ENCODE measurements at places on chromosomes 4 and X.
A peak's percentile ranks its signal among the peaks of the same experiment; 100 is the strongest.

GRCh38 chrX:134803060-134803459, 144.8 kb upstream of the PLAC1 start:
- no peak for DNase-seq

DNA sequence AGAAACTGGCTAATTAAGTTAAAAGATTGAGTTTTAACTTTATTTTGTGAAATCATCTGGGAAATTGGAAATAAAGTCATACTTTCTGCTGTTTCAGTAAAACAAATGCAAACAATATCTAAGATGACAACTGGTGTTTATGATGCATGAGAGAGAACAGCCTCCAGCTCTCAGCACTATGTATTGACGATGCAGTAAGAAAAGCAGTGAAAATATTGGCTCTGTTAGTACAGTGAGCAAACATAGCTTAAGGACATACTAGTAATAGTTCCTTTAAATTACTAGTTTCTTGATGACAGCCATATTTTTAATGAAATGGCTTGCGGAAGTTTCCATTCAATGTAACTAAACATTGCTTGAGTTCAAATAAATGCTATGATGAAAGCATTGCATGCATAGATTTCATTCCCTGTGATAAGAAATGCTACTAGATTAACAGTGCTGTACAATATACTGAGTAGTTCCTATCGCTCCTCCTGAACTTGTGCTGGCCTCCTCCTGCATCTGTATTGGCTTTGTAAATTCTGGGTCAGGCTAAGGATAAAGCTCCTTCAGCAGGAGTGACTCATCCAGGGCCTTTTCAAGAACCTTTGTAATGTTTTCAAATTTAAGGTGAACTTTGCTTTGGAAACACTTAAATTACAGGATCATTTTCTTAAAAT, 11.6 kb downstream of the ARHGAP24 start:
- no peak for DNase-seq

DNA sequence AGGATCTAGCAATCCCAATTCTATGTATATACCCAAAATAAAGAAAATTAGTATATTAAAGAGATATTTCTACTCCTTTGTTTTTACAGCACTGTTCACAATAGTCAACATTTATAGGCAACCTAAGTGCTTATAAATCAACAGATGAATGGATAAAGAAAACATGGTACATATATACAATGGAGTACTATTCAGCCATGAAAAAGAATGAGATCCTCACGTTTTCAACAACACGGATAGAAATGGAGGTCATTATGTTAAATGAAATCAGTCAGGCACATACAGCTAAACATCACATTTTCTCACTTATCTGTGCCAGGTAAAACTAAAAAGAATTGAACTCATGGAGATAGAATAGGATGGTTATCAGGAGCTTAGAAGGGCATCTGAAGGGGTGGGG, 45.6 kb upstream of the PABPC5 start:
- no peak for DNase-seq

GRCh38 chrX:111652719-111653118, 28.3 kb upstream of the ALG13 start:
- no peak for DNase-seq

- no peak for DNase-seq
These were observed 40.9 kb upstream of the ANXA3 start for GRCh38 chr4:78510681-78511080.

- no peak for DNase-seq
These were observed 184.8 kb downstream of the RAB28 start for GRCh38 chr4:13299343-13299742.

DNA sequence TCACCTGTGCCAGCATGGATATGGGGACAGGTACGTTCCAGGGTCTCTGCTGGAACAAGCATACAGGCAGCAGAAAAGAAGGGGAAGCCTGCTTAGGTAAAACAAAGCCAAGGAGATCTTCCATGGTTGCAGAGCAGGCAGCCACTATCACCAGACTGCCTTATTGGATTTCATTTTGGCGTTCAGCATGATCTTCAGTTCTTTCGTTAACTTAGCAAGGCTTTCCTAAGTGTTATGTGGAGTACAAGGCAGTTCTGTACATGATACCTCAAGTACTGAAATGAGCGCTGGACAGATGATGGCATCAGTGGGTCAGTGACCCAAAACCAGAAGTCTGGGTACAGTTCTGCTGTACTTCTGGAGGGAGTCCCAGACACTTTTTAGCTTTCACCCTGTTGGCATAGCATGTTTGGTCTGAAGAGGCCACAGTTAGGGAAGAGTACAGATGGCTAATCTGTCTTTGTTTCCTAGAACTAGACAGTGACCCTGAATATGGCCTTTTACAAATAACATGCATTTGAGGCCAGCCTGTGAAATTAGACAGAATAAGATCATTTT, 8.9 kb downstream of the SMIM20 start:
- DNase-seq, result no peak

GRCh38 chr4:153789741-153790499, 1.0 kb upstream of the SFRP2 start:
- DNase-seq, result no peak

DNA sequence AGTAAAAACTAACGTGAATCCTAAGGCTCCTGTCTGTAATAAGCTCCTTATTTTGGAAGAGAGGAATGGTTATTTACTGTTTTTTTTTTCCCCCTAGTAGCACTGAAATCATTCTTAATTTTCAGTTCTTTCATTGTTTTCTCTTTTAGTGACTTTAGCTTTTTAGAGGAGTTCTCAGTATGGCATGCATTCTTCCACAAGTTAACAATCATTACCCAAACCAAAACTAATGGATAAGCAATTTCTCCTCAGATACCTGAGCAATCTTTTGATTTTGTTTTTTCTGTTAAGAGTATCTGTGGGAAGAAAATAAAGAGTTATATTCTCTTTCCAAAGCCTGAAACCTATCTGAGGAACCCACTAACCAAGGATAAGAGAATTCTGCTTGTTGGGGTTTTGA, 16.7 kb upstream of the PPA2 start:
- DNase-seq, result no peak

DNA sequence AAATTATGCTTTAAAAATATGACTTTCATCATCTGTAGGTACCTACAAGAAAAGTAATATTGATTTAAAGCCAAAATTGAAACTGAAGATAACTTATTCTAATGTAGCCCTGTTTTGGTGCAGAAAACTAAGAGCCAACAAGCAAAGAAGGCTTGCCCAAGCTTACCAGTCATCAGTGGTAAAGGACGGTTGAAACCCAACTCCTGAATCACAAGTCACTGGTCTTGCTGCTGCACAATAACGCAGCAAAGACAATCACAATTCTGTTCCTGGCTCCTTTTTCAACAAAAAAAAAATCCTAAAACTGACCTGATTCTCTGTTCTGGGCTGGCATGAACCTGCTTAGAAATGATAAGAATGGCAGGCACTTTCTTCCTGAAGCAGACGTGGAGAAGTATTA, 34.5 kb downstream of the WDFY3 start:
- no peak for DNase-seq

GRCh38 chr4:105709081-105709450, 482 bp downstream of the GSTCD start:
- no peak for DNase-seq

GRCh38 chr4:78332976-78333375, 218.6 kb upstream of the ANXA3 start:
- no peak for DNase-seq

DNA sequence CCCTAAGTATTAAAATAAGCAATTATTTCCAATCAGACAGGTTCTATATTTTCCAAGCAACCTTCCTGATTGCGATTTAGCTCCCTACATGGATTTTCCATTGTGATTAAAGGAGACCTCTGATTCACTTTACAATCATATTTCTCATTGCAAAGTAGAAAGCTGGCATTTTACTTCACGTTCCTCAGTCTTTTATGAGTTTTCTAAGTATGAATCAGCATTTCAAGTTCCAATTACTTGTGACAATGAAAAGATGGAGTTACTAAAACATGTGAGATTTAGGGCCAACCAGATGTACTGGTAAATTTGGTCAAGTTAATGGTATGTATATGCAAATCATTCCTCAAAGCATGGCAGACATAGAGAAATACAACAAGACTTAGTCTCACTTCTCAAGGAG, 206.2 kb downstream of the KCNIP4 start:
- DNase-seq, result no peak

DNA sequence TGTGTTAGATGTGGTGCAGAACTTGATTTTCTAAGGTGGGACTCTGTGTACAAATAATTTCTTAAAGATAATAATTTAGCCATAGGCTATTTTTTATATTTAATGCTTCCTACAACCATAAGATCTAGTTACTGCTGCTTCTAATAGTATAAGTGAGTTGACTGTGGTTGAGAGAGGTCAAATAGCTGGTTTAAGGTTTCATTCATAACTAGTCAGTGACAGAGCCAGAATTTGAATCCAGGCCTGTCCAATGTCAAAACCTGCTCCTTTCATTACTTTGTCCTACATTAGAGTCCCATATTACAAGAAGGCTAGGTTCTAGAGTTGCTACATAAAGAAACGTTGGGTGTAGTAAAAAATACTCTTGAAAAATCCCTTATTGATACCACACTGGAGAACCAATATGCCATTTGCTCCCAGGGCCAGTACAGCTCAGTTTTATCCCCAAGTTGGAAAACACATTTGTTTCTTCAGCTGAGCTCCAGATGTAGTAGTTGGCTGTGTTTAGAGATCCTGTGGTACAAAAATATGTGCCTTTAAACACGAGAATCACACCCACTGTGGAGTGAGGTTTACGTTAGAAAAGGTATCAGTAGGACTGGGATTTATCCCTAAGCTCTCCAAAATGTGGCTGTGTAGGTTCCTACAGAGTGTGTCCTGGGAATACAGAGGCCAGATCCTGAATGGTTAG, 84.3 kb downstream of the REPS2 start:
- no peak for DNase-seq

DNA sequence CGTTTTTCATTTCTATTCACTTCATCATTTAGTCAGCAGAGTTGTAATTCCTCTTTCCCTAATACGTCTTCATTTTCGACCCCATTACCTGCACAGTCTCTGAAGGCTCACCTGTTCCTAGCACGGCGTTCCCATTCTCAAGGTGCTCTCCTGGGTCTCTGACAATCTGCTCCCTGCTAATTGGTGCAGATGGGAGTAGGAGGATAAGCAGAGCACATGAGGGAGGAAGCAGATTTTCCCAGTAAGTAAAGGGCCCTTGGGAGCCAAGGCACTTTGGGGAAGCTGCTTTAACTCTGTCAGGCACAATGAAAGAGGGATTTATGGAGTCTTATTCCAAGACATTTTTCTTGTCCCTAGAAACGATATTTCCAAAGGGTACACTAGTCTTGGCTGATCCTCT, 466.4 kb downstream of the STIM2 start:
- DNase-seq, result no peak

GRCh38 chr4:121462660-121463261, 81.9 kb upstream of the QRFPR start:
- peak; percentile 59 for DNase-seq

GRCh38 chr4:76867880-76868655, 29.9 kb downstream of the SOWAHB start:
- no peak for DNase-seq

DNA sequence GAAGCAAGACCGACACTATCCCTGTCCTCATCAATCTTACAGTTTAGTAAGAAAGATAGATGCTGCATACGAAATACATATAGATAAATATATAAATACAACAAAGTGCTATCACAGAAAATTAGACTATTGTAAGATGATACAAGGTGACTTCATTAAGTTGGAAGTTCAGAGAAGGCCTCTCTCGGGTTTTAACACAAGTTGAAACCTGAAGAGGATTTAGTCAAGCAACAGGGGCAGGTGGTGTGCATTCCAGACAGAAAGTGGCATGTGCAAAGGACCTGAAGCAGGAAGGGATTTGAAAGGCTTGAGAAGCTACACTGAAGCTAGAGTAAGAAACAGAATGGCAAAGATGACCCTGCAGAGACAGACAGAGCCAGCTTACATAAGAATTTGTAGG, 36.5 kb downstream of the USP46 start:
- DNase-seq, result no peak

- no peak for DNase-seq
These were observed 120.9 kb downstream of the IL15 start for GRCh38 chr4:141757287-141757686.

DNA sequence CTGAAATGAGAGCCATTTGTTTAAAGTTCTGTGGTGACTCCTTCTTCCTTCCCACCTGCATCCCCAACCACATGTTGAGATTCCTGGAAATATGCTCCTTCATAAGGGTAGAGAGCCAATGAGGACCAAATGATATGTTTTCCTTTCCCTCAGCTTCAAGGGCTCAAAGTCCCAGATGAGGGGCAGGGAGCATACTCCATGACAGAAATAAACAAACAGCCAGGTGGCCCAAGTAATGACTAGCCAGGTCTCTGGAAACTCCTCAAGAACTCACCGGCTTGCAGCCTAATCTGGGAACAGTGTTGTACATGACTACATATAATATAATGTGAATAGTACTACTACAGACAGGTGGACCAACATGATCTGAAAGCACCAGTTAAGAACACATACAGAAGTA, 392.3 kb downstream of the PACRGL start:
- no peak for DNase-seq

DNA sequence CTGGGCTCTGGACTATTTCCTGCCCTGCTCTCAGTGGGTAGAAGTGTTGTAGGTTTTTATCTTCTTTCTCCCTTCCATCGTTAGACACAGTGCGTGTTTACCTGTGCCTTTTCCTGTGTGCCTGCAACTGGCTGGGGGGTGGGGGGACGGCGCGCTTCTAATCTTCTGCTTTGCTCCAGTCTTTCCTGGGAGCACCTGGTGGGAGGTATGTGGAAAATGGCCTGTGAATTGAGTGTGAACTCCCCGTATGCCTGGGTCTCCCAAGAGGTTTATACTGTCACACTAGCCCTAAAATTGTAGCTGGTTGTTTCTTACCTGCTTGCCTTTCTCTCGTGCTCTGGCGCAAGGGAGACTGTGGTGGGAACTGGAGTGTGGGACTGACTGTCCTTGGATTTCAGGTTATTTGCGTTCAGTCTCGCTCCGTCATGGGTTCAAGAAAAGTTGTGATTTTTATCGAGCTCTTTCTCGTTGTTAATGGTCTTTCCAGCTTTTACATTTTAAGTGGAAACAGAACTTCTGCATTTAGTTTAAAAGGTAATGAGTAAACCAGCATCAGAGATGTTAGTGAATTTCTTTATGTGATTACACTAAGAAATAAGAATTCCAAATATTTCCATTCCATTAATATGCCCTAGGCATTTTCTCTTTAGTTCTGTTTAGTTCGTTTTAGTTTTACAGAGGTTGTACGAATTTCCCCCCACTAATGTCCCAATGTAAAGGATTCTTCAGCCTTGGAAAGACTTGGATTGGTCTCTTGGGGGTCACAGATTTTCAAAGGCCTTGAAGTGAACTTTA, 15.3 kb downstream of the MRPL1 start:
- DNase-seq, result no peak

GRCh38 chrX:703466-703865, 72.9 kb downstream of the SHOX start:
- DNase-seq, result no peak

GRCh38 chr4:188198982-188199792, 59.9 kb downstream of the TRIML1 start:
- DNase-seq, result no peak

Measured in fibroblast of the conjunctiva (primary cell).